ENCODE measurements at places on chromosomes 7 and 10.

GRCh38 chr7:1539181-1539881 lies 8.8 kb downstream of the MAFK start:
- no peak for DNase-seq

DNA sequence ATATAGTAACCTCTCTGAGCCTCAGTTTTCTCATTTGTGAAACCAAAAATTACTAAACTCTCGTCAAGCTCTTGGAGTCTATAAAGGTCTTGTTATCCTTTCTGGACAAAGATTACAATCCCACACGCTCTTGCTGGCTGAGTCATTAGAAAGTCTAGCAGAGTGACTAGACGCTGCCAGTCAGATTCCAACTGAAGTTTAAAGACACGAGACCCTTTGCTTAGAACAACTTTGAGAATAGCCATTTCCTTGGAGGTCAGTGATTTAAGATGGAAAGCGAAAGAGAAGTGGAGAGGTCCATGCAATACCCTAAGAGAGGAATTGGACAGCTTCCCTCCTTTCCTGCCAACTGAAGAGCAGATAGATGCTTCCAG lies 119.5 kb downstream of the APBB1IP start:
- DNase-seq, result no peak

DNA sequence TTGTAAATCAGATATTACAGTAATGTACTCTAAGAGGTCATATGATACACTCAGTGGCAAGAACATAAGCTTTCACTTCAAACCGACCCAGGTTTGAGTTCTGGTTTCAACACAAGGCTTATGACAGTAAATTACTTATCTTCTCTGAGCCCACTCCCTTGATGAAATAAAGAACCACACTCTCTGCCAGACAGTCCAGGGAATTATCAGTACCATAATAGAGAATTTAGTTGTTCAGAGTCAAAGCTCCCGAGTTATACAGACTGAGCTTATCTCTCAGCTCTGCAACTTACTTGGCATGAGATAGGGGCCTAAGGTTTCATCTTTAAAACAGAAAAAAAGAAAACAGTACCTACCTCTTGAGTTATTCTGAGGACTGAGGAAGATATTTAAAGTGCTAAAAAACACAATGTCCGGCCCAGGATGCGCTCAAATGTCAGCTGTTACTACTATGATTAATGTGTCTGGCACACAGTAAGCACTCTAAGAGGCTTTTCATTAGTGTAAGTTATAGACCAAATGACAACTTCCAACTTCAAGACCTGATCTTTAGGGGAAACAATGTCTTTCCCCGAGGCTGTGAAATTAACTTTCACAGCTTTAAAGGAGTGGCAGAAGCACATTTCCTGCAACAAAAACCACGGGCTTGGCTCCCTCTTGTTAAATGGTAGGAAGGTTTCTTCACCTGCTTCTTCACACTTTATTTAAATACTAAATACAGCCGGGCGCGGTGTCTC lies 38.1 kb downstream of the UBE2H start:
- DNase-seq, result no peak

DNA sequence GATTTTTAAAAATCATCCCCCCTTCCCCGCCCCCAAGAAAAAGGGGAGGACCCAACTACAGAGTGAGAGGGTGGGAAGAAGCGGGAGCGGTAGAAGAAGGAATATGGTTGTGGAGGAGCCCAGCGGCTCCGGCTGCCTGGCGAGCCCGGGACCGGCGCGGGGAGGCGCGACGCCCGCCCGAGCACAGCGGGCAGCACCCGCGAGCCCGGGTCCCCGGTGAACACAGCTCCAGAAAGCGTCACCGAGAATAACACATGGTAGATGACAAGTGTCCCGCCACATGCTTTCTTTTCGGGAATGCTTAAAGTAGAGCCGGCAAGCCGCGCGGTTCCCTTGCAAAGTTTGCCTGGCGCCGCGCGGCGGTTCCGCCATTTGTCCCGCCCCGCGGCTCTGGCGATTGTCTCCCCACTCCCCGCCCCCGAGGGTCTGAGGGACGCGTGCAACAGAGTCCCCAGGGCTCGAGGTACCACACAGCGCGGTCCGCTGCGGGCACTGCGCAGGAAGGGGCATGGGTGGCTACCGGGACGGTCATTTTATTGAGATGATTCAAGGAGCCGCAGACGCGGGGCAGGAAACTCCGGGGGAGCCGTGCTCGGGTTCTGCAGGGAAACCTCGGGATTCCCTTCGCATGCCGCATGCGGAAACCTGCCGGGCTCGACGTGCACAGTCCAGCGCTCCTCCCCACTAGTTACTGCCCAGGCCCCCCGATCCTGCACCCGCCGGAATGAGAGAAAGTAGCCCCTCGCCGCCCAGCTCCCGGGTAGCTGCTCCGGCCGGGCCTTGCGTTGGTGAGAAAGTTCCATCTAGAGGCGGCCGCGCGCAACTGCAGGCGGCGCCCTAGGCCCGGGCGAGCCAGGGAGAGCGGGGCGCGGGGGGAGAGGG lies 781 bp upstream of the GRM8 start:
- peak; percentile 83 for DNase-seq

- no peak for DNase-seq
Observed at GRCh38 chr7:85627791-85628586, 441.1 kb upstream of the SEMA3D start.

DNA sequence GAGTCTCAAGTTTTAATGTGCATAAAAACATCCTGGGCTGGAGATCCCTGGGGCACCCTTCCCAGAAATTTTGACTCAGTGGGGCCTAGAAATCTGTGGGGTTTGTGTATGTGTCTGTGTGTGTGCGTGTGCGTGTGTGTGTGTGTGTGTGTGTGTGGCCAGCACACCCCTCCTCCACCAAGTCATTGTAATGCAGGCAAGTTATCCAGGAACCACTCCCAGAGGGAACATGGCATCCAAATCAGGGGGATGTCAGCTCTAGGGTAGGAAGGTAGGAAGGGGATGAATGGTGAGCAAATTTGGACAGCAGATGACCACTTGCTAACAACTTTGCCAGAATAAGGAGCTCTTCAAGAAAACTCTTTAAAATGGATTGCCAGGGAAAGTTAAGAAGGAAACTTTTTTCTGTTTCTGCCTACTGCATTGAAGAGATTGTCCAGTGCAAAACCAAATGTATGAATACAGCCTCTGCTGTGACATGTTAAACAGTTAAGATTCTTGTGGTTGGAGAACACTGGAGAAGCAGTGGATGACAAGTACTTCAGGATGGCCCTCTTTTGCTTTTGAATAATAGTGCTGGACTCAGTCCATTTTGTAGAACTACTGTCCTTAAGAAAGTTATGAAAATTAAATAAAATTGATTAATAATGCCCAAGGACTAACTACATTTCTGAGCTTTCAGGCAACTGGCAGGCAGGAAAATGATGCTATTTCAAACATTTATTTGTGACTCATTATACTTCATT lies 12.3 kb downstream of the STAMBPL1 start:
- DNase-seq, result no peak

DNA sequence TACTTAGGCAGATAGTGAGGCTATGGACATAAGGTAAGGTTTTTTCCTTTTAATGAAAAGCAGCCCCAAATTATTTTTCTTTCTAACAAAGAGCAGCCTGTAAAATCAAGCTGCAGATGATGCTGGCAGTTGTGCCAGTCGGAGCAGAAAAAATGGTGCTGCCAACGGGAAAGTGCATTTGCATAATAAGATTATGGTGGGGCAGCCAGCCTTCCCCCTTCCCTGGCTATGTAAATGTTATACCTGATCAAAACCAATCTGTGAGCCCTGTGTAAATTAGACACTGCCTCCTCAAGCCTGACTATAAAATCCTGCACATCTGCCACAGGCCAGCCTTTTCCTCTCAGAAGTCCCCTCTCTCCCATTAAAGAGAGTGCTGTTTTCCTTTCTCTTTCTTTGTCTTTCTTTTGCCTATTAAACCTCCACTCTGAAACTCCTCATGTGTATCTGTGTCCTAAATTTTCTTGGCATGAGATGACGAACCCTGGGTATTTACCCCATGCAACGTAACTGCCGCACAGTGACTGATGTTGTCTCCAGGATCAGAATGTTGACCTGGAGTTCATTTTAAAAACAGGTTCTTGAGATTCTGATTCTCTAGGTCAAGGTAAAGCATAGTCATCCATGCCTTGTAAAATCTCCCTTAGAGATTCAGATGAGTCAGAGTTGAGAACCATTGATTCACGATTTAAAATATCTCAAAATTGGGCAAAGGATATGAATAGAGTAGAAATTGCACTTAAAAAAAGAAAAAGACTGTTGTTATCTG lies 167.3 kb upstream of the C1GALT1 start:
- no peak for DNase-seq

DNA sequence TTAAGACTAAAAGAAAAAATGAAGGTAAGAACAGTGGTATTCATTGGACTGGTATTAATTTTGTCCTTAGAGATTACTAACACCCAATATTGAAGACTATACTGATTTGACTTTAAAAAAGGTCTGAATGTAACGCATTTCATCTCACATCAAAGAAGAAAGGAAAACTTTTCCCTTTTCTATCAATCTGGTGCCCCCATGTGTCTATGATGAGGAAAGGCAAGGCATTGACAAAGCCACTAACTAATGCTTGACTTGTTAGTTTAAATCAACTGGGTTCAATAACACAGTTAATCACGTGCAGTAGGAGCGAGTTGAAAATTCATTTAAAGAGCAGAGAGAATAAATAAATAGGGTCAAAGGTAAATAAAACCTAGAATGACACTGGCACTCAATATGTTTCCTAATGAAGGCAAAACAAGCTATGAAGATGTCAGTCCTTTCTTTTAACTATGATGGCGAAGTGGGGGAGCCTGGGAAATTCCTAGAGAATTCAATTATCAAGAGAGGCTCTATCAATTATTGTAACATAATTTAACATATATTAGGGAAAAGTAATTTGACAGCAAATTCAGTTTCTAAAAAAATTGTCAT lies 180.9 kb downstream of the ANK3 start:
- DNase-seq, result peak; percentile 8

DNA sequence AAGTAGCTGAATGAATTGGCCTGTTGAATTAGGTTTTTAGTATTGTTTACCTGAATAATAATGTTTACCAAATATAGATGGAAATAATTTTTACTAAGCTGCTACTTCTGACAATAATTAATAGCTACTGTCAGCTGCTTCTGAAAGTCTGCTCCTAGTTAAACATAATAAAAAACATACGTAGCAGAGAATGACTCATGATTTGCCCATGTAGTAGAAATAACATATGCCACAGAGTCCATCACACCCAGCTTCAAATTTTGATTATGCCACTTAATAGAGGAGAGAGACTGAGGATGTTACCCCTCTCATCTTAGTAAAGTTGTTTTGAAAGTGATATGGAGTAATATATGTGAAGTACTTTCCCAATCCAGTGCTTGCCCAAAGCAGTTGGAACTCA lies 57.6 kb upstream of the MDFIC start:
- DNase-seq, result no peak

- peak; percentile 39 for DNase-seq
Observed at GRCh38 chr7:36287371-36288241, 102.1 kb upstream of the ANLN start.

DNA sequence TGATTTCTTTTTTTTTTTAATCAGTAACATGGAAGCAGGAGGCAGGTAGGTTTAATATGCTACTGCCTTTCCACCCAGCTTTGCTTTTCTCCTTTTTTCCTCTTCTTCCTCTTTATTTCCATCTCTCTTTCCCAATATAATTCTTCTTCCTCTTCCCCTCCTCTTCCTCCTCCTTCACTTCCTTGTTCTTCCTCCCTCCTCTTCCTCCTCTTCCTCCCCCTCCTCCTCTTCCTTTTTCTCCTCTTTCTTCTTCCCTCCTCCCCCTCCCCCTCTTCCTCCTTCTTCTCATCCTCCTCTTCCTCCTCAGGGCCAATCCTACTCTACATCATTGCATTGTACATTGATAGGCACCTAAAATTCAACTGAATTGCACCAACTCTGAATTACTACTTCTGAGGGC lies 11.4 kb downstream of the ZNF503 start:
- DNase-seq, result no peak

GRCh38 chr10:33238643-33239042 lies 95.8 kb downstream of the NRP1 start:
- DNase-seq, result no peak

GRCh38 chr7:77662869-77663268 lies 33.4 kb upstream of the RSBN1L start:
- DNase-seq, result no peak

- DNase-seq, result no peak
Observed at GRCh38 chr7:103793614-103794013, 195.8 kb downstream of the RELN start.

DNA sequence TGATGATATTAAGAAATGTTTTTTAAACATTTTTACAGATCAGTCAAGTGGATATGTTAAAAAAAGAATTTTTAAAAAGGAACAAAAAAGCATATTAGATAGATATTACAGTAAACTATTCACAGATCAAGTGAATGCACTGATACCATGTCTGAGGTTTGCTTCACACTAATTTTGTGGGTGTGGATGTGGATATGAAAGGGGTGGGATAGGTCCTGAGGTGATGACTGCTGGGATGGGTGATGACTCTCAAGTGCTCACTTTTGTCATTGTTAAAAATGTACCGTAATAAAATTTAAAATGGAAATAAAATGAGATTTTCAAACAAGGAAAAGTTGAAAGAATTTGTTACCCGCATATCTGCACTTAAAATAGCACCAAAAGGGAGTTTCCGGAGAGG lies 54.1 kb downstream of the AGMO start:
- no peak for DNase-seq

- DNase-seq, result no peak
Observed at GRCh38 chr10:7484456-7485243, 73.8 kb upstream of the SFMBT2 start.

- DNase-seq, result no peak
Observed at GRCh38 chr7:133746847-133747246, 380.3 kb upstream of the LRGUK start.

GRCh38 chr7:28484606-28484935 lies 72.3 kb downstream of the CREB5 start:
- DNase-seq, result no peak

All from HuH-7 (cell line).